Stimulated activated CD4-positive, alpha-beta T cell treated with anti-CD3 and anti-CD28 coated beads, Interleukin-4, amount 100 ng/mL, for 1 hour (primary cell): ENCODE measurements at places on chromosomes 6 and 20.

DNA sequence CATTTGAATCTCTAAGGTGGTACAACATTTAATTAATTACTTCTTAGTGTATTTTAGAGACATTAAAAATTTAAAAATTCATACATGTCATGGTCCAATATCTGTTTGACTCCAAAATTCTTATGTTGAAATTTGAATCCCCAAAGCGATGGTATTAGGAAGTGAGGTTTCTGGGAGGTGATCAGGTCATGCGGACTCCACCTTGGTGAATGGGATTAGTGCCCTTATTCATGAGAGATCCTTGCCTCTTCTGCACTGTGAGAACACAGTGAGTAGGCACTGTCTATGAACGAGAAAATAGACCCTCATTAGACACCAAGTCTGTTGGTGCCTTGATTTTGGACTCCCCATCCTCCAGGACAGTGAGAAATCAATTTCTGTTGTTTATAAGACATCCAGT lies 254.7 kb downstream of the PTPRK start:
- no peak for DNase-seq

DNA sequence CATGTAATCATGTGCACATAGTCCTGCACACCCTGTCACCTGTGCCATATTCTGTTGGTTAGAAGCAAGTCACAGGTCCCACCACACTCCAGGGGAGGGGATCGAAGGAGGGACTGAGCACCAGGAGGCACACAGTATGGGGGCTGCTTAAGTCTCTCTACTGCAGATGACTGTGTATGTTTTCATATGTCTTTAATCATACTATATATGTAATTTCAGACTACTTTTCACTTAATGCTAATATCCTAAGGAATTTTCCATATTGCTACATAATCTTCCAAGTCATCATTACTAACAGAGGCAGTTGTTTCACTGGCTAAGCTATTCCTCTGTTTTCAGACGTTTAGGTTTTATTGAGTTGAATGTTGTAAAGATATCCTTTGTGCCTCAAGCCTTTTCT lies 10.8 kb downstream of the EFCAB8 start:
- no peak for DNase-seq

DNA sequence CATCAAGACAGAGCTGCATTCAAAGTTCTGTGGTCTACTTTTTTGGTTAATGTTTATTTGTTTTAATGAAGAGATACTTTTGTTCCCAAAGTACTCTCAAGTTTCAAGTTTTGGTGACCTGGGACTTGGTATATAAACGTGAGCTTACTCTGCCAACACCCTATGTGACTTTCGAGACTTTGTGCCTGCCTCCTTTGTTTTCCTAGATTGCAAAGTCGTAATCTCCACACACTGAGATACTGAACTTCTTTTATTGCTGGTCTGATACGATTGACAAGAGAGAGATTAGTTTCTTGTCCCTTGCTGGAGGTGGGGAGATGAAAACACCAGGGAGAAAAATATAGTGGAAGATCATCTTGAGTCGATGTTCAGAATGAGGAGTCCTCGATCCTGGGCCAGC lies 27.9 kb downstream of the PCNA start:
- DNase-seq: no peak

- DNase-seq: no peak
These were observed 570.2 kb downstream of the PRKN start for GRCh38 chr6:162157167-162157870.

DNA sequence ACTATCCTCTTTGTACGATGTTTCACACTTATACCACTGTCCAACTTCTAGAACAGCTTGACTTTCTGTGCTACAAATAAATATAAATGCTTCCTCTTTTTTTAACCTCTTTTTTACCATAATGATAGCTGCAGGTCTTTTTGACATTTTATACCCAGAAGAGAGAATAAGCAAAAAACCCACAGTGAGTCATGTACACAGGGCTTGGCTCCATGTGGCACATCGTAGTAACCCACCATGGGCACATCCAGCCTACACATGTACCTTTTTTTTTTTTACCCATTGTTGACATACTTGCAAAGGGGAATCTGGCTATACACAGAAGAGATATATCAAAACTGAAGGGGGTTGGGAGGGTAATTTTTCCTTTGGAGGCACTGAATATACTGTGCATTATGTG lies 59.5 kb upstream of the RSPO3 start:
- DNase-seq: no peak

GRCh38 chr6:52373151-52373690 lies 11.3 kb downstream of the PAQR8 start:
- no peak for DNase-seq

DNA sequence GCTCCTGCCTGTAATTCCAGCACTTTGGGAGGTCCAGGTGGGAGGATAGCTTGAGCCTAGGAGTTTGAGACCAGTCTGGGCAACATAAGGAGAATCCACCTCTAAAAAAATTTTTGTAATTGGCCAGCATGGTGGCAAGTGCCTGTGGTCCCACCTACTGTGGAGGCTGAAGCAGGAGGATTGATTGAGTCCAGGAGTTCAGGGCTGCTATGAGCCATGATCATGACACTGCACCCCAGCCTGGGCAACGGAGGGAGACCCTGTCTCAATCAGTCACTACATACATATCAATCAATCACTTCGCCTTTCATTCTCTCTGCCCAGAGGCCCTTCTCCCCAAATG lies 1.1 kb upstream of the STK38 start:
- DNase-seq: no peak
